ENCODE measurements at places on chromosomes 5 and 9.

DNA sequence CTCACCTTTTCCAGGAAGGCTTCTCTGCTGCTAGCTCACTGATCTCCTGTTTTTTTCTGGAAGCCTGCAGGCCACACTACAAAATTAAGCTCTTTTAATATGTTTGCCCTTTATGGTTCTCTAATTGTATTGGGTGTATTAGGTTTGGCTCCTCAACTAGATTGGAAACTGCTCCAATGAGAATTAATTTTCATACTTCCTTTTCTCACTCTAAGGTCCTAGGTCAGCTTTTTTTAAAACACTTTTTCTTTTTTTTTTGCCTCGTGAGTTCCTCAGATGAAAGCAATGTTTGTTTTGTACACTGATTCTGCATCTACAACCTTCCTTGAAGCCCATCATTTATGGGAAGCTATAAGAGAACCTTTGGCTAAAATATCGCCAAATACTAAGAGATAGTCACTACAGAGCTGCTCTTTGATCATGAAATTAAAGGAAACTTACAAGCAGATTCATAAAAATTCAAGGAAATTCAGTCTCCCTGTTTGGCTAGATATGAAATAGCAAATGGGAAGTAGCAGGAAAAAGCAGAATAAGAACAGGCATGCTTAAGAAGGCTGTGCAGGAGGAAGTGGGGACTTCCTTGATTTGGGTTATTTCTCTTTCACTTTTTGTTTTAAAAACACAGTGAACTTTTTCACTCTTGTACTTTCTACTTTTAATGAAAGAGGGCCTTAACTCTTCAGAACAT, 55.2 kb upstream of the FYB1 start:
- peaks cover 20% of the 10 kb centered on the region for H3K4me1 ChIP-seq
- peak overlapping the region; percentile 36 for H3K4me3 ChIP-seq
- peak overlapping the region; percentile 78 for H3K27ac ChIP-seq

GRCh38 chr5:103218164-103218563, 40.4 kb upstream of the MACIR start:
- no peak for DNase-seq
- no peaks in the 10 kb centered on the region for H3K36me3 ChIP-seq
- no peak overlapping the region for H3K4me3 ChIP-seq
- no peaks in the 10 kb centered on the region for H3K27me3 ChIP-seq

GRCh38 chr9:130820135-130820738, 14.8 kb upstream of the ABL1 start:
- H3K27me3 ChIP-seq: no peaks in the 10 kb centered on the region
- H3K36me3 ChIP-seq: no peaks in the 10 kb centered on the region
- H3K4me1 ChIP-seq: no peaks in the 10 kb centered on the region
- DNase-seq: no peak
- no peak overlapping the region for H3K27ac ChIP-seq
- H3K4me3 ChIP-seq: no peak overlapping the region

DNA sequence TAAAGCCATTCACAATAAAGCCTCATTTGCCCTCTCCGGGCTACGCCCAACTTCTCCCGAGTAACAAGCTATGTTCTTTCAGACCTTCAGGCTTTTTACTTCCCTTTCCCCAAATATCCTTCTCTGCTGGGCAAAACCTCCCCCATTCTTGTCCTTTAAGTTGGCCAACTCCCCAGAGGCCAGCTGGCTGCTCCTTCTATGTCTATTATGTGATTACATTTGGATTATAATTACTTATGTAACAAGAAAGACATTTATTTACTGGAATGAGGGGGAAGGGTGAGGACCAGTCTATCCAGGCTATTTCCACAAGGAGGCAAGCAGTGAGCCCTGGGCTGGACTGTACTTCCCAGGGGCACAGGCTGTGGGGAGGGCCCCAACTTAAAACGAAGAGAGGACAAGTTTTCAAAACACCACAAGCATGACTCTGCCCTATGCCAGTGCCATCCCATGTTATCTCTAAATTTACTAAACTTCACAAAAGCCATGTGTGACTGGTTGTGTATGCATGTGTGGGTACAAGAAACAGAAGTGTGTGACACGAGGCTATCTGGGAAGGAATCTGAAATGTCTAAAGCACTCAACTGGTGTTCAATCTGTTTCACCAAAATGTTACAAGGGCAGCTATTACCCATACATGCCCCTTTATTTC, 84.5 kb downstream of the GNAQ start:
- H3K27ac ChIP-seq: no peak overlapping the region

DNA sequence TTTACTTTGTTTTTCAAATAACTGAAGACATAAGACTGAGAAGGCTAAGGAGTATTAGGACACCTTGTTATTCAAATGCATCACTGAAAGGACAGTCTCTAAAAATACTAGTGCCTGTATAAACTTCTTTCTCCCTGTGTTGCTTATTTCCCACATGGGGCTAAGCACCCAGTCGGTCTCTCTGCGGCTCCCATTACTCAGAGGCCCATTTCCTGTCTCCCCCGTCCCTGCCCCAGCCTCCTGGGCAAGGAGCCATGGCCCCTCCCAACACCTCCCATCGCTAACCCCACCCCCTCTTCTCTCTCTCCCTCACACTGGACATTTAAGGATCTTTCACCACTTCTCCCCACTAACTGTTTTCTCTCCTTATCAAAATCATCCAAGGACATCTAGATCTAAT, 81.9 kb downstream of the EBF1 start:
- no peaks in the 10 kb centered on the region for H3K36me3 ChIP-seq
- no peak overlapping the region for H3K4me3 ChIP-seq
- DNase-seq: no peak

GRCh38 chr9:36045610-36046009, 8.9 kb downstream of the RECK start:
- H3K36me3 ChIP-seq: no peaks in the 10 kb centered on the region
- H3K27ac ChIP-seq: no peak overlapping the region
- H3K27me3 ChIP-seq: no peaks in the 10 kb centered on the region
- no peak overlapping the region for H3K4me3 ChIP-seq
- H3K4me1 ChIP-seq: peaks cover 14% of the 10 kb centered on the region

GRCh38 chr5:106877881-106878280, 792.9 kb downstream of the EFNA5 start:
- H3K27ac ChIP-seq: no peak overlapping the region
- DNase-seq: no peak
- no peak overlapping the region for H3K4me3 ChIP-seq
- no peaks in the 10 kb centered on the region for H3K4me1 ChIP-seq
- H3K36me3 ChIP-seq: no peaks in the 10 kb centered on the region
- H3K27me3 ChIP-seq: no peaks in the 10 kb centered on the region

DNA sequence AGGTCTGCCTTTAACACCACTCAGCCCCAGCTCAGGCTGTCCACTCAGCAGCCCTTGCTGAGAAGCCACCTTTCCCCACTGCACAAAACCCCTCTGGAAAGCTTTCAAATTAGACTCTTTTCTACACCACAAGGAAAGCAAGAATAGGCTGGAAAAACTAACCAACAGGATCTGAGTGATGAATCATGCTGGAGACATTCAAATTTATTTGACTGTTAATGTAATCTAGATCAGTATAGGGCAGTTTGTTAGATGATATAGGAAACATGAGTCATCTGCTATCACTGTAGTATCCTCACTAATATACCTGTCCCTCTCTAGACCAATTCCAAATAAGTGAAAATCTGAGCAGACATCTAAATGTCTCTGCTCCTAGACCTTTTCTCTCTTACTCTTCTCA, 127.8 kb upstream of the PAM start:
- H3K27ac ChIP-seq: no peak overlapping the region
- H3K4me3 ChIP-seq: no peak overlapping the region
- no peaks in the 10 kb centered on the region for H3K27me3 ChIP-seq
- no peak for DNase-seq
- no peaks in the 10 kb centered on the region for H3K36me3 ChIP-seq

GRCh38 chr5:153807801-153808200, 230.9 kb downstream of the FAM114A2 start:
- H3K27ac ChIP-seq: no peak overlapping the region
- no peaks in the 10 kb centered on the region for H3K27me3 ChIP-seq
- H3K36me3 ChIP-seq: no peaks in the 10 kb centered on the region
- DNase-seq: no peak

DNA sequence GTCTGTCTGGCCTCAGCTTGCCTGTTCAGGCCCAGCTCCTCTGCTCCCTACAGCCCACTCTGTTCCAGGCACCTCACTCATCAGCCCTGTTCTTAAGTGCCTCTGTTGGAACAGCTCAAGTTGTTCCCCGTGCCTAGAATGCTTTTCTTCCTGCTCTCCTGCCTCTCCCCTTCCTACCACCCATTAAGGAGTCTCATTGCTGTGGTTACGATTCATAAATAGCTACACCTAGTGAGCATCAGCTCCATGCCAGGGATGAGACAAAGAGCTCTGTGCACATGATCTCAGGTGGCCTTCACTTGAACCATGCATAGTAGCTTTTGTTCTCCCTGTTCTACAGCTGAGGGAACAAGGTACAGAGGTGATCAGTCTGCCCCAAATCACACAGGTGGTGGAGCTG, 54.3 kb downstream of the PSD2 start:
- H3K36me3 ChIP-seq: no peaks in the 10 kb centered on the region
- H3K4me3 ChIP-seq: no peak overlapping the region
- H3K27me3 ChIP-seq: no peaks in the 10 kb centered on the region
- no peak overlapping the region for H3K27ac ChIP-seq
- no peaks in the 10 kb centered on the region for H3K4me1 ChIP-seq

DNA sequence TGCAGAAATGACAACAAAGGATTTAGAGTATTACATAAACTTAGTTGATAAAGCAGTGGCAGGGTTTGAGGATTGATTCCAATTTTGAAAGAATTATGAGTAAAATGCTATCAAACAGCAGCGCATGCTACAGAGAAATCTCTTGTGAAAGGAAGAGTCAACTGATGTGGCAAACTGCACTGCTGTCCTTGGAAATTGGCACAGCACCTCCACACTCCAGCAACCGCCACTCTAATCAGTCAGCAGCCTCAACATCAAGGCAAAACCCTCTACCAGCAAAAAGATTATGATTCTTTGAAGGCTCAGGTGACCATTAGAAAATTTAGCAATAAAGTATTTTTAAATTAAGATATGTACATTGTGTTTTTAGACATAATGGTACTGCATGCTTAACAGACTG, 66.4 kb downstream of the AUH start:
- DNase-seq: no peak
- no peaks in the 10 kb centered on the region for H3K4me1 ChIP-seq
- H3K4me3 ChIP-seq: no peak overlapping the region
- H3K27me3 ChIP-seq: no peaks in the 10 kb centered on the region
- peaks cover 17% of the 10 kb centered on the region for H3K36me3 ChIP-seq

- H3K4me3 ChIP-seq: peak overlapping the region; percentile 63
- H3K4me1 ChIP-seq: peaks cover 11% of the 10 kb centered on the region
- H3K27ac ChIP-seq: no peak overlapping the region
Observed at GRCh38 chr5:138439477-138440158, 761 bp downstream of the REEP2 start.

DNA sequence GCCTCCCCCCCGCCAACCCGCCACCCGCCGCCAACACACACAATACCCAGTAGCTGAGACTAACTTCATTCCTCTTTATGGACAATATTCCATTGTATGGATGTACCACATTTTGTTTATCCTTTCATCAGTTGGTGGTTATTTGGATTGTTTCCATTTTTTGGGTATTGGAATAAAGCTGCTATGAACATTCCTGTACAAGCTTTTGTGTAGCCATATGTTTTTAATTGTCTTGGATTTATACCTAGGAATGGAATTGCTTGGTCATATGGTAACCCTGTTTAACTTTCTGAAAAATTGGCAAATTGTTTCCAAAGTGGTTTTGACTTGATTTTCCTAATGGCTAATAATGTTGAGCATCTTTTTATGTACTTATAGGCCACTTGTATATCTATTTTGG, 4.9 kb upstream of the UBTD2 start:
- H3K27ac ChIP-seq: no peak overlapping the region
- no peak for DNase-seq
- H3K36me3 ChIP-seq: no peaks in the 10 kb centered on the region
- H3K27me3 ChIP-seq: no peaks in the 10 kb centered on the region
- no peaks in the 10 kb centered on the region for H3K4me1 ChIP-seq
- no peak overlapping the region for H3K4me3 ChIP-seq

DNA sequence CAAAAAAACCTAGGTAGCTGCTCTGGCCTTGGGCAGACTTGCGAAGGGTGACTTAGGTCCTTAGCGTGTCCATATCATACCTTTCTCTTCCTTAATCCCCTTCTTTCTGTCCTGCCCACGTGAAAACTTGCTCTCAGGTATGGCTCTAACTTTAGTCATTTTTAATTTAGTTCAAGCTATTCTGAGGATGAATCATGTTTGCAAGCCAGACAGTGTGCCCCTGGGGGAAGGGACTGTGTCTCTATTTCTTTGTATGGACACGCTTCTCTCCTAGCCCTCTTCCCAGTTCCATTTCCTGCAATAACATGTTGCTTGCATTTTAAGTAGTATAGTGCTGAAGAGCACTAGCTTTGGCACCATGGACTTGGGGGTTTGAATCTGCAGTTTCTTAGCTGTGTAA, 120.6 kb downstream of the PTTG1 start:
- no peaks in the 10 kb centered on the region for H3K36me3 ChIP-seq
- no peaks in the 10 kb centered on the region for H3K27me3 ChIP-seq
- no peak overlapping the region for H3K27ac ChIP-seq

GRCh38 chr5:2910401-2911175, 159.1 kb upstream of the IRX2 start:
- no peaks in the 10 kb centered on the region for H3K4me1 ChIP-seq
- H3K4me3 ChIP-seq: no peak overlapping the region
- no peak overlapping the region for H3K27ac ChIP-seq
- no peaks in the 10 kb centered on the region for H3K36me3 ChIP-seq
- no peak for DNase-seq

DNA sequence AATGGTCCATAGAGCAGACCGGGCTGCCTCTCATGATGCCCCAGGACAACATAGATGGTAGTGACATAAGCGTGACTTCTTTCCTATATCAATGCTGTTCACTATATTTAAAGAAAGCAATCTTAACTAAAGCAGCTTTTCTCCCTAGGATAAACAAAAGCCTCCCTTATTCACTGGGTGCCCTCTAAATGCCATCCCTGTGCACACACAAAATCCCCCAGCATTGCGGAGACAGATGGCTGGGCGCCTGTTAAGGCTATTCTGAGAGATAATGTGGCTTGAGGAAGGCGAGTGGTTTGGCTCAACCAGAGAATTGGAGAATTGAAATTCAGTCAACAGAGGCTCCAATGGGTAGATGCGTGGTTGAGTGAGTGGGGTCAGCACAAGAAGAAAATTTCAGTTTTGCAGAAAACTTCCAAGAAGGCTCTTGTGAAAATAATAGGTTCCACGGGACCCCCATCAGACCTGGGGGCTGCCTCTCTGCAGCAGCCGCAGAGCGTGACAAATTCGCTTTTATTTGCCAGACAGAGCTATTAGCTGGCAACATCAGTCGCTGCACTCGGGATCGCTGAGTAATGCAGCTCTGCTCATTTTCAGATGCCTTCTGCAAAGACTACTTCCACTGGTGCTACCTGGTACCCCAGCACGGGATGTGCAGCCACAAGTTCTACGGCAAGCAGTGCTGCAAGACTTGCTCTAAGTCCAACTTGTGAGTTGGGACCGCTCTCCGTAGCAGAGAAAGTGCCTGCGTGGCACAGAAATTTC, 103.9 kb upstream of the ICE1 start:
- no peak overlapping the region for H3K4me3 ChIP-seq
- H3K4me1 ChIP-seq: no peaks in the 10 kb centered on the region
- H3K27ac ChIP-seq: no peak overlapping the region
- DNase-seq: no peak

Data from effector memory CD4-positive, alpha-beta T cell (primary cell).